ENCODE measurements at places on chromosomes 13 and 19.

- no peak for DNase-seq
Observed at GRCh38 chr19:33622809-33623511, 1.2 kb downstream of the CHST8 start.

DNA sequence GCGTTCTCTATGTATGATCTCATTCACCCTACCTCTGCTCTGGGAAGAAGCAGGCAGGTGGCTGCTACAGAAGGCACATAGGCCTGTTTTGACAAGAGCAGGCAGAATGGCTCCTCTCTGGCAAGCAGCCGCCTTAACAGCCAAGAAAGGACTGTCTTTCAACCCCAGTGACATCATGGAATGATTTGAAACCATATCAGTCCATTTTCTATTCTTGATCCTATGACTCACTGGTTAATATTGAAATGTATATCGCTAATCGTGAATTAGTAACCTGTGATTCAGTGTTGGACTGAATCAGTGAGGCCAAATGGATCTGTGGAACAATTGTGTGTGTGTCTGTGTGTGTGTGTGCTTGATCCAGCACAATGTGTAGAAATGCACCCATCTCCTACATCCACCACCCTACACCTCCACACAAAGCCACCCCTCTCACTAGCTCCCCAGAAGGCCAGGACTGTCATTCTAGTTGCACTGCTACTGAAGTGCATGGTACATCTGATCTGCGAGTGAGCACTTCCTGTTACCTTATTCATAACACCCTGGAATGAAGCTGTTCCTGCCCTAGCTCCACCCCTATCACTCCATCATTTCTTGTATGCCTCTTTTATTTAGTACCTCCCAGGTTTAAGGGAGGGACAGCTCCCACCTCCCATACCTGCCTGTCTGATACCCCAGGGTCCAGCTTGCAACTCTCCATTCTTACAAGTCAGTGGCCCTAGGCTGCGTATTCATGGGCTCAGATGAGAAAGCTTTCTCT is 460.0 kb downstream of the FOXO1 start:
- peak; percentile 11 for DNase-seq

DNA sequence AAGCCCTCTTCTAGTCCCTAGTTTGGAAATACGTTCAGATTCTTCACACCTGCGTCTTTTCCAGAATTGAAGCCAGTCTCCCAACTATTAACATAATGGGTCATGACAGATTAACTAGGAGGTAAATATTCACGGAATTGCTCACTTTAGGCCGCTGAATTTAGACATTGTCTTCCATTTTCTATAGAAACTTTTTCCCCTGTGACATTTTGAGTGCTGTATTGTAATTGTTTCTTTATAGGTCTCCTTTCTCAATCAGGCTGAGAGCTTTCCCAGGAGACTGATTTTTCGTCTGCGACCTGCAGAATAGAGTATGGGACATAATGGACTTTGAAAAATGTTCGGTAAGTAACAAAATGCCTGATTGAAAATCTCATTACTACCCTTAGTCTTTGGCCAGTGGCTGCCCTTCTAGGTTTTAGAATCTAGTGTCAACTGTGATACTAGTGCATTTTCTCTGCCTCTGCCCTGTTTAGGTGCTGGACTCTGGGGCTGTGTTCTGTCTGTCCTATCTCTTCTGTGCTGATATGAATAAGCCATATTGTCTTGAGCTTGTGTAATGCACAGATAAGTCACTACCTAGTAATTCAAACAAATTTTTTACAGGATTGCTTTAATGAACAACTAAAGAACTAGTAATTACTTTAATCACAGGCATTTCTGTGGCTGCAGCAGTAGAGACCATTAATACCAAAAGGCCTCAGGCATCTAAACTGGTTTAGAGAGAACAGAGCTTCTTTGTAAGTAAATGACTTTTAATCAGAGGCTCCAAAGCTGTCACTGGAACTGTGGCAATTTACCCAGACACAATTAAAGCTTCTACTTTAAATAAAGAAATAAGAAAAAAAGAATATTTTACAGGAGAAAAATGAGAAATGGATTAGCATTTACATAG is 122.4 kb upstream of the FREM2 start:
- no peak for DNase-seq

DNA sequence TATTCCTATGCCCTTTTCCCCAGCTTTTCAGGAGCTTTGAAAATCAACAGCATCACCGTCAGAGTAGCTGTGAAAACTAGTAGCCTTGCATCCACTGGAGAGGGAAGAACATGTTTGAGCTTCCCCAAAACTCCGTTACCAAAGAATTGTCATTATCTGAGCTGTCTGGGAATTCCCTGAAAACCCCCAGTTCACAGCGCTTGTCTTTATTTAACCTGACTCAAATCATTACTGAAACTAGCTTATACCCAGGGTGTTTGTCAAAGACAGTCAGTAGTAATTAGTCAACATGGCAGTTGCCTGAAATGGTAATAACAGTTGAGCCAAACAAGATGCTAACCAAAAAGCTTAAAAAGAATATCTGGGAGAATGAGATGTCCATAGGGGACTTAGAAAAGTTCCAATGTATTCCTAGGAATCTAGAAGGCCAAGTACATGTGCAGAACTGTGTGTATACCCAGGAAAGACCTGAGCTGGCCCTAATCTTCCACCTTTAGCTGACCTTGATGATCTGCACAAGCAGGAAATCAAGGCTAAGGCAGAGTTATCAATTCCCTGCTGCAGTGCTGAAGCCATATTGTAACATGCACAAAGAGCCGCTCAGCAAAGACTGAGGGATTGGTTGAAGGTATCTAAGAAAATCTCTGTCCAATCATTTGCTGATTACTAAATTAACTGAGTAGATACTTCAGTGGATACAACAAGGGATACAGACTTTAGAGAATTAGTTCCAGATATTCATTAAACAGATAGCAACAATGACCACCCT is 130.8 kb downstream of the KL start:
- DNase-seq, result no peak

- no peak for DNase-seq
Observed at GRCh38 chr13:40429706-40430545, 236.5 kb downstream of the FOXO1 start.

DNA sequence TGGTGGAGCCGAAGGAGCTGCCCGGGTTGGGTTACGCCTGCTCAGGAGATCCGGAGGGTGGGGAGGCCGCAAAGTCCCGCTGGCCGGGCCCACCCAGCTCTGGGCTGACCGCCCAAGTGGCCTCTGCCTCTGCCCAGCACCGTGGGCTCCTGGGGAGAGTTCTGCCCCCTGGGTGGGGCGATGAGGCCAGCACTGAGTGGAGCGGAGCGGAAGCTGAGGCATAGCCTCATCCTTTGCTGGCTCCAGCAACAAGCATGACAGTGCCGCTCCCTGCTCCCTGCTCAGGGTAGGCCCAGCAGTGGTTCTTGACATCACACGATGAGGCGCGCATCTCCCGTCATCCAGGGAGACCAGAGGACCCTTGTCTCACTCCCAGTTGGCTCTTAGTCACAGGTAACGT is 22.5 kb downstream of the CCDC8 start:
- no peak for DNase-seq

- DNase-seq, result no peak
Observed at GRCh38 chr19:43407416-43408005, 7.2 kb upstream of the TEX101 start.

DNA sequence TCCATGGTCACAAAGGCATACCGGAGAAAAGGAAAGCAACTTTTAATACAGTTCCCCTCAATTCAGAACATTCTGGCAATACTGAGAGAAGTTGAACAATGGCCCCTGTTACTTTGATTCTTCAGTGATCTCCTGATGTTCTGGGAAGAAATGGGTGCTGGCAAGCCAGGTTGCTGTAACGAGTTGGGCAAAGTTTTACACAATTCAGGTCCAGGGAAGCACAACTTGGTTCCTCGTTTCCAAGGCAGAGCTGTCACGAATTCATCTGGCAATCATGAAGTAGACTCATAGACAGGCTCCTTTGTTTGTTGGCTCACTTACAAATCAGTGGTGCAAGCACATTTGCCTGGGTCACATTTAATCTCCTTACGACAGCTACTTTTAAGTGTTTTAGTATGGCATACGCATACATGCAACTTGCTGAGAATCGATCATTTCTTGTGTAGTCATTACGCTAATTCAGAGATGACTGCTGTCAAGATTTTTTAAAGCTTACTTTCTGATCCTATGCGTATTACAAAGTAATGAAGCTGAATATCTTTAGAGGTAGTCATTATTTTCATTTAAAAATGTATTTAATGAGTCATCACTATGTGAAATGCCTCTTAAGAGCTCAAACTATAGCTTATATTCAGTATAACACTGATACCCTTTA is 174.7 kb downstream of the GPC5 start:
- no peak for DNase-seq

DNA sequence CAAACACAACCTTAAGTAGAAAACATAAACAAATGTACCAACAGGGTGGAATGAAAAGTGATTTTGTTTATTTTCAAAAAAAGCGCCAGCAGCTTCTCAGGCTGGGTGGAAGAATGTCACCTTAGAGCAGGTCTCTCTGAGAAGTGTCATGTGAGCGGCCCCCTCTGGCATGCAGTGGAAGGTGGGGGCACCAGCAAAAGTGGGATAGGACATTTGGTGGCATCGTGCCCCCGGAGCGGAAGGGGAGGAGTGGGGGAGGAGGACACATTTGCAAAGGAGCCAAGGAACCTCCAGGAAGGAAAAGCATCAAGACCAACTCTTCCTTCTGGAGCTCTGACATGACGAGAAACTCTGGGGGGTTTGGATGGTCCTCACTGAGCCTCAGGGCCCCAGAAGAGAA is 635.3 kb downstream of the UQCRFS1 start:
- no peak for DNase-seq

- DNase-seq, result no peak
Observed at GRCh38 chr13:35469806-35470525, 6.5 kb downstream of the MAB21L1 start.

DNA sequence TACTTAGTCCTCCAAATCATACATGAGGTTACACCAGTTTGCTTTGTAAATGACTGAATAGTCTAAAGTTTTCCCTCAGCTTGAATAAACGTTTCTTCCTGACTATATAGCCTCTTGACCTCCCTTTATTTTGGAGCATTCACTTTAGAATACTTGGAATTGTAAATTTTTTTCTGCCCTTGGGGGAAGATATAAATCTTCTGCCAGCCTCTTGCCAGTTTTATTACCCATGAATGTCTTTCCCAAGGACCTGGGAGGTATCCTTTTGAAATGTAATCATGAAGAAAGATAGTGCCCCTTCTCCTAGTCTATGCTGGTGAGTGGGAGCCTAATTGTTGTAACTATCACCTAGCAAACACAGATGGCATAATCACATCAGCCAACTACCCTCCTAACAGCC is 2033.9 kb upstream of the PCDH20 start:
- DNase-seq, result no peak

DNA sequence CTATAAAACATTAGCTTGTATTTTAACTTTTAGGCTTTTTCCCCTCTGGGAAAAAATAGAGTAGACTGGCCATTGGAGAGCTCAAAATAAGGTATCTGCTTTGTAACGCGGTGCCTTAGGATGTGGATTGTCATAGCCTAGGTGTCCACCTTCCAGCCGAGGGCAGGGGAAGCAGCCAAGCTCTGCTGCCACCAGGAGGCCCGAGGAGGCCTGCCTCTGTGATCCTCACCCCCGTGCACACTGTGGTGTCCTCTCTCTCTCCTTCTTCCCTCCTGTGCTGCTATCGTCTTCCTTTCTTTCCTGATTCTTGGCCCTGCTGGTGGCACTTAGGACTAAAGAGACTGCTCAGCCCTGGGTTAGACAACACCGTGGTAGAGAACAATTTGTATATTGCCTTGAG is 11.3 kb downstream of the HNRNPM start:
- DNase-seq, result no peak

GRCh38 chr19:29779921-29780320 is 31.9 kb upstream of the CCNE1 start:
- peak; percentile 32 for DNase-seq

DNA sequence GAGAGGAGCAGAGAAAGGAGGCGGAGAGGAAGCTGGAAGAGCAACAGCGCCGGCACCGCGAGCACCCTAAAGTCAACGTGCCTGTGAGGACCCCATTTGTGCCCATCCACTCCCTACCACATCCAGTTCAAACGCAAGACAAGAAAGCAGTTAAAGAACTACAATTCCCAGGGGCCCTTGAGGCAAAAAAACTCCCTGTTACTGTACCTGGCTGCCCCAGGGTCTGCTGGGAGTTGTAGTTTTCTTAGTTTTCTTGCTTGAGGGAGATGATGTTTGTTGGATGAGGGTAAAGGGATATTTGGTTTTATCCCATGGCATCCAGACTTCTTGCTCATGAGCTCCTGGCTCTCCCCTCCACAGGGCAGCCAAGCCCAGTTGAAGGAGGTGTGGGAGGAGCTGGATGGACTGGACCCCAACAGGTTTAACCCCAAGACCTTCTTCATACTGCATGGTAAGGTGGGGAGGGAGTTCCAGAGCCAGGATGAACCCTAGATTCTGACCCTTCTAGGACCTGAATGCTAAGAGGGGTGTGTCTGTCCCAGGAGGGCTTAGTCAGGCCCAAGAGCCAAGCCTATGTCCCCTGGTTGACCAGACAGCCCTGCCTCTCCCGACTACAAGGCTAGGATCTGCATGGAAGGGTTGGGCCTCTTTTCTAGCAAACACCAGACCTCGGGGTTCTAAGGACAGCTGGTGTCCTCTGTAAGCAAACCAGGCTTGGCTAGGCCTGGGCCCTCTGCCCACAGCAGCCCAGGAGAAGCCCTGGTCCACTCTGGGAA is 13.2 kb downstream of the NUCB1 start:
- DNase-seq, result peak; percentile 25

GRCh38 chr13:98133946-98134345 is 8.9 kb upstream of the FARP1 start:
- DNase-seq, result peak; percentile 65

DNA sequence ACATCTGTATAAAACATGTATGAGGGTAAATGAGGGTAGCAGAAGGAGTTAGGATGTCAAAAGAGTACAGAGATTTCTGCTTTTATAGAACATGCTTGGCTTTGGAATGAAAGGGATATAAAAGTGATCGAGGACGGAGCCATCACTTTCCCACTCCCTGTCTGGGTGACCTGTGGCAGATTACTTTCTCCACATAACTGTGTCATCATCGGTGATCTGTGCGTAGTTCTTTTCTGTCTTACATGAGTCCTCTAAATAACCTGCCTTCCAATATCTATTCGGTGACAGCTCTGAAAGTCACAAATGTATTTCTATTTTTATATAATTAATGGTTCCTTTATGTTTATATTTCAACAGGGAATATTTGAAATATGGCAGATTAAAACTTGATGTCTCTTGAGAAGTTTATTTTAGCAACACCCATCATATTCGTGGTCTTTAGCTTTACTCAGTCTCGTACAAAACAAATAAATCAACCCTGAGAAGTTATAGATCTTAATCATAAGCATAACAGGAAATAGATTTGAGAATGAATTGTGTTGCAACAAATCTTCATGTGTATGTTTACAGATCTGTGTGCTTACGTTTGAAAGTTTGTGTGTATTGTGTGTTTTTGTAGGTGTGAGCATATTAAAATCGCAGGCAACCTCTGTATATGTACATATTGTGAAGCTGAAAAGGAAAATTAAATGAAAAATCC is 1094.3 kb downstream of the EFNB2 start:
- no peak for DNase-seq

- no peak for DNase-seq
Observed at GRCh38 chr13:98174307-98174706, 2.8 kb downstream of the RNF113B start.
